Activated naive CD4-positive, alpha-beta T cell (primary cell): ENCODE measurements at places on chromosomes 13 and 19.

DNA sequence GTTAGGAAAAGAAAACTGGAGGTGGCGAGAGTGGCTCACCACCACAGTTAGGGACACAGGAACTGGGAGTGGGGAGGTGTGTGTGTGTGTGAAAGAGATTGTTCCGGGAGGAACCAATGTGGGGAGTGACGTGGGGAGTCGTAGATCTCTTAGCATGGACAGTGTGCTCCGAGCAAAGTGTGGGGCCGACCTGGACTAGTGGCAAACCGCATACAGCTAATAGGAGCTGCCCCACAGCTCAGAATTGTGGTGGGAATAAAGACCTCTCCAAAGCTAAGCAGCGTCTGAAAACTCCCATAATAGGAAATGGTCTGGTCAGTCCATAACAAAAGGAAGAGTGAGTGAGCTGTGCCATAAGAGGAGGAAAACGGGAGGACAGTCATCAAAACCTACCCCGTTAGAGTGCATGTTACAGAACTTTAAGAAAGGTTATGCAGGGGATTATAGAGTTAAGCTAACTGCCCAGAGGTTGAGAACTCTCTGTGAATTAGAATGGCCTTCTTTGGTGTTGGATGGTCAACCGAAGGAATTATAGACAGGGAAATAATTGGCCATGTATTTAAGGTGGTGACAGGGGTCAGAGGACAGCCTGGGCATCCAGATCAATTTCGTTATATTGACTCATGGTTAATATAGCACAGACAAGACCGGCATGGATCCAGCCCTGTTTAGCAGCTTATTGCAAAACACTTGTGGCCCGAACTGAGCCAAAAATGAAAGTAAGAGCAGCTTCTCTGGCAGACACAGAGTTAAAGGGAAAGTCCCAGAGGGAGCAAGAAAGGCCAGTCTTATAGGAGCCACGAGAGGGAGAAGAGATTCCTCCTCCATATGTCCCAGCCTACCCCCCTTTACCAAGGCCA, 8.9 kb upstream of the SLC15A1 start:
- DNase-seq, result no peak

DNA sequence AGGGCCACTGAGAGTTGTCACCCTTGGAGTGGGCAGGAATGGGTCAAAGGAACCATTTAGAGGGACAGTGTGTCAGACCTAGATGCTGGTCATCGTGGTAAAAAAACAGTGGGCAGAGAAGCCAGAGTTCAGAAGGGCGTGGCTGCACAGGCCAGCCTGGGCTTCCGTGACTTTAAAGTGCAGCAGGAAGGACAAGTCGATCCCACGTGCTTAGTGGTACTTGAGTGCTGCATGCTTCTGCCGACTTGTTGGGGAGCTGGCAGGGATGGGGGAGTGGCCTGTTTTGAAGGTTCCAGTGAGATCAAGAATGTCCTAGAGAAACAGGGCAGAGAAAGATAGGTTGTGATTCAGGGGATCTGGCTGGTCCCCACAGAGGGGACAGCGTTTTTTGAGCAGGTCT, 17.0 kb downstream of the LYL1 start:
- no peak for DNase-seq

DNA sequence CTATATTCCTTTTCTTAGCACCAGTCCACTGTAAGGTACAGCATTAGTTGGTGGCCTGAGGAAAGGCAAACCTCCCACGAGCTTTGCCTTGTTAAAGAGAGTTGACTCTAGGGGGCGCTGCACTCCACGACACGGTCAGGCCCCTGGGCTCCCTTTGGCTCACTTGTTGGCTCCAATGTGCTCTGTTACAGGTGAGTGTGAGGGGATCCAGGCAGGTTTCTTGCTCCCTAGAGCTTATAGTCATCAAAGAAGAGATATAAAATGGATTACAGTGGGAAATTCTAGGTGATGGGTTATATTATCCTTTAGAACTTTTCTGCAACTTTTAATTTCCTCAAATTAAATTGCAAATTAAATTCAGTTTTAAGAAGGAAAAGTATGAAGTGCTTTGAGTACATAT, 3.7 kb downstream of the WDR87 start:
- peak; percentile 71 for DNase-seq

DNA sequence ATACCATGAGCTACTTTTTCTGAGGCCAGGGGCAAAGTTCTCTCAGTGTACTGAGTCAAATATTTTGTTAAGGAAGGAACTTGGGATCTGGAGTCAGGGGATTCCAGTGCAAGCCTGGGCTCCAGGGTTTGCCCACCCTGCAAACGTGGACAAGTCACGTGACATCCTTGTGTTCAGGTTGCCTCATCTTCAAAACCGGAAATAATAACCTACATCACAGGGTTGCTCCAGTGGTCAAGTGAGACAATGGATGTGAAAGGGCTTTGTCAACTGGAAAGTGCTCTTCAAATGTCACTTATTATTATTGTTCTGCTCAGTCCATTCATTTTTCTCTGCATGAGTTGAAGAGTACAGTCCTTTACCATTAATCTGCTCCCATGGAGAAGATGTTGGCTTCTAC, 414.9 kb downstream of the COG6 start:
- no peak for DNase-seq

- no peak for DNase-seq
These were observed 675.3 kb downstream of the DIAPH3 start for GRCh38 chr13:59488436-59488835.

DNA sequence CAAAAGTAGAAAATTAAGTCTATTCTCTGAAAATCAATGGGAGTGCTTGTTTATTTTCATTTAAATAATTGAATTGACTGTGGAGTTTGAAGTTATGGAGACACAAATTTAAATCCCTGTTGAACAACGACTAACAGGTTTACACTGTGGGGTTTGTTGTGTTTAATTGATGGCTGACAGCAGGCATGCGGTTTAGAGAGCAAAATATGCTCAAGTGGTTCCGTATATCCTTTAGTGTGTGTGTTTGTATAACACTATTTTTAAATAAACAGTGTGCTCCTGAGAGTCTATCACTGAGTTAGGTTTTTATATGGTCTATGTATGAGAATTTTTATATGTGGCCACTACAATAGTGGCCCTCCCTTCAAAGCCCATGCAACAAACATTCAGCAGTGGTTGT, 332.0 kb downstream of the GPC6 start:
- DNase-seq, result no peak
